ENCODE measurements at places on chromosomes 2 and 18. TPM values are rescaled to one million over a fixed set of nuclear protein-coding genes. Genes with fewer than 3 reads are reported as not detected.

GRCh38 chr2:235116885-235117492 lies 165.2 kb downstream of the SH3BP4 start:
- DNase-seq: peak; percentile 68

DNA sequence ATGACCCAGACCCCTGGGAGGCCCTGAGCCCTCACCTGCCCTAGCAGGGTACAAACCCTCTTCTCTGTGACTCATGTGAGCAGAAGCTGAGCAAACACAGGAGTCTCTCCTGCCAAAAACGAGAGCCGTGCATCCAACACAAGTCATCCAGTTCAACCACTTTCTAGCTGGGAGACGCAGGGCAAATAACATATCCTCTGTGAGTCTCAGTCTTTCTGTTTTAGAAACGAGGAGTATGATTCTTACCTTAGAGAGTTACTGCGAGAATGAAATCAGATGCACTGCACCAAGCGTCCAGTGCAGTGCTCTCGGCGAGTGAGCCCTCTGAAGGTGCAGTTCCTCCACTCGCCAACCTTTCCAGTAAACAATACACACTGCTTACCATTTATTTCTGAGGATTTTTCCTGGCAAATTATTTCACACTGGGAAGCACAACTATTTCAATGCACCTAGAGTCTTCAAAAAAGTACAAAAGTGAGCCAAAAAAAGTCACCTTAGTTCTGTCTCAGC lies 331.8 kb upstream of the MYT1L start:
- no peak for DNase-seq

Gene CAPN10
- total RNA-seq: 14.0 TPM

- DNase-seq: peak; percentile 78
Measured at GRCh38 chr18:48529796-48530195, 9.0 kb upstream of the CTIF start.
